ENCODE measurements at places on chromosomes 5 and 9.

GRCh38 chr5:127649018-127649439 is at the start of gene CTXN3:
TSS of gene CTXN3 (plus strand) at chr5:127649082. CDS start at chr5:127657522, 8,440 bp downstream.
- no peak for DNase-seq

DNA sequence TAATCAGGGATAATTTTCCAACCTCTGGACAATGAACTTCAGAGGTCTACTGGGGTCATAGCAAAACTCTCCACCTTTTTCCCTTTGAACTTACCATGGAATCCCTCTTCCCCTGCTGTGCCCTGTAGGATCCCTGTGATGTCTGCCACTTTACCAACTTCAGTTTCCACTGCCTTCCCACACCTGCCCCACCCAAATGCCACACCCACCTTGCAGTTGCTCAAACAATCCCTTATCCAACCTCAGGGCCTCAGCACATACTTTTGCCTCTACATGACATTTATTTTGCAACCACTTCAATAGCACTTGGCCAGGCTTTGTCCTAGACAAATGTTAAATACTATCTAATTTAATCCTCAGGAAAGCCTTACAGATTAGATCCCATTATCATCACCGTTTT is 463.7 kb upstream of the WWC1 start:
- no peak for DNase-seq

GRCh38 chr9:25260046-25260445 is 418.2 kb downstream of the TUSC1 start:
- no peak for DNase-seq

DNA sequence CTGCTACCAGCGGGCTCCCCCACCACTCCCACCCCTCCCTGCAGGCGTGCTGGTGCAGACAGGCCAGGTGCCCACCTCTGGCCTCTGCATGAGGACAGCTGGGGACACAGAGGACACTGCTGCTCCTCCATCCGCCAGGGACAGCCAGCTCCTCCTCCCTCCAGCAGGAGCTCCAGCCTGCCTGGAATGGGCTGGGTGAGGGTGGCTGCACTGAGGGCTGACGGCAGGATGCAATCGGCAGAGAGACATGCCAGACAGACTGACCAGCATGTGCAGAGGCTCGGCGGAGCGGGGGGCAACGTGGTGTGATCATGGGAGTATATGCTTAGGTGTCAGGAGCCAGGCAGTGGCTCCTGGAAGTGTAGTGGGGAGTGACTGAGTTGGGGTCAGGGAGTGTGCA is 68.4 kb downstream of the RASGEF1C start:
- no peak for DNase-seq

DNA sequence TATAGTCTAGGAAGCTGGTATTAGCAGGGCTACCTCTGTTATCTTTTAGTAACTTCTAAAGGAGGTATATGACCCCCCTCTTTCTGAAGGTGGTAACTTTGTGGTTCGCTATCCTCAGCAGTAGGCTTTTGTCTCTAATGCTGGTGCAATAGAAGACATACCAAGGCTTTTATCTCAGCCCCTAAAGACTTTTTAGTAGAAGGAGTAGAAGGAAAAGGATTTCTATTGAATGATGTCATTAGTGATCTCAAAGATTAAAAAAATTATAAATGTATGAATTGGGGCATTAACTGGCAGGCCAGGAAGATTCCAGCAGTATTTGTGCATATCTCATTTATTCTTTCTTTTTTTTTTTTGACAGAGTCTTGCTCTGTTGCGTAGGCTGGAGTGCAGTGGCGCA is 78.2 kb downstream of the RAI14 start:
- no peak for DNase-seq

GRCh38 chr9:114511978-114512874 is 7.0 kb upstream of the WHRN start:
- no peak for DNase-seq

DNA sequence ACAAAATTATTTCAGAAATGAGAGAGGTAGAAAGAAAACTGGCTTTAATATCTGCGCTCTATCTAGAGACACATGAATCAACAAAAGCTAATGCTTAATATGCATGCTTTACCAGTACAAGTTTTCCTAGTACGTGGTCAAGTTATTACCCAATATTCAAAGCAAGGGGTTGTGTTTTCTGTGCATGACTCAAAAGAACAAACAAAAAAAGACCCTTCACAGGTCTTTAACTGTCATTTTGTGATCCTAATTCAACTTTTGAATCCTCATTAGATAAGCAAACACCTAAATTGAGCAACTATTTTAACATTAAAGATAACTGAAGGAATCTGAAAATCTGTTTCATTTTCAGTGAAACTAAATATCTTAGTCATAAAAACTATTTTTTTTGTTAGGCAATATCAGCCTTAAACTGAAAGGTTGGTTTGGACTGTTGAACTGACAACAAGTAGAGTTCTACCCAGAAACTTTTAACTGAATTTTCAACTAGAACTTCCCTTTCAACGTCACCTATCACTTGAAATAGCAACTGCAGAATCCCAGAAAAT is 12.5 kb downstream of the ST8SIA4 start:
- DNase-seq: peak; percentile 15

DNA sequence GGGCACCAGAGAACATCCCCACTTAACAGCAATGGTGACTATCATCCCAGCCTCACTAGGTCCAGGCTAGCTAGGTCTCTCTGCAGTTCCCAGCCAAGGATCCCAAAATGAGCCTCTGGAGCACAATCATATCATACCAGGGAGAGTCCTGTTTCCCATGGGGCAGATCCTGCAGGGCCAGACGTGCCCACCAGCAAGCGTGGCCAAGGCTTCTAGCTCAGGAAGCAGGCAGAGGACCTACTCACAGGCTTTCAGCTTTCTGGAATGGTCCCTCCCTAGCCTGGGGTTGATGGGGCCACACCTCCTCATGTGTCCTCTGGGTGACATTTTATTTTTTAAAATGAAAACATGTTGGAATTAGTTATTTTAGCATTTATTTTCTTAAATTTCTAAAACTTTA is 45.7 kb upstream of the PITX1 start:
- no peak for DNase-seq

- DNase-seq: no peak
Measured at GRCh38 chr9:14135421-14135820, 178.5 kb downstream of the NFIB start.

DNA sequence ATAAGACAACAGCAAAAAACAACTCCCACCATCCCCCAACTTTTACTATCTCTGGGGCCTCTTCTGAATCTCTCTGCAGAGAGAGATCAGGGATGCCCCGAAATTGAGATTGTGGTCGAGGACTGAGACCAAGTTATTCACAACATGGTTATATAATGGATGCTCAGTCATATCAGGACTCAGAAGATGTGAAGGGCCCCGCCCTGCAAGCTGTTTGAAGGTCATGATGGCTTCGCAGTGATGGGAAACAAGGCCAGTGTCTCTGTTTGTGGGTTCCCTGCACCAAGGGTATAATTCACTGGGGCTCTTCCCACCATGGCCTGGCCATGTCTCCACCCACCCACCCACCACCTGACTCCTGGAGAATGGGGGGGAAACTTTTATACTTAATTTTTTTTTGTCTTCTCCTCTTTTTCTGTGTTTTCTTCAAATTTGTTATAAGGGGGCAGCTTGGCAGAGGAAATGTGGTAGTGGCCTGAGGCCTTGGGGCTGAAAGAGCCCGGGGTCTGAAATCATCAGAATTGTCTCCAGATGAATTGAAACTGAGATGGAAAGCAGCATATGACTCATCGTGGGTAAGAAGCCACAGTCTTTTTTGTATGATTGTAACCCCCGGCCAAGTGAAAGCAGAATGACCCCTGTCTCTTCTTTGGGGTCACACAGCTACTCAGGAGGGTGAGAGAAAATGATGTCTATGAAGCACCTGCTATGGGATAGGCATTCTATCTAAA is 15.0 kb upstream of the TEX48 start:
- no peak for DNase-seq

- DNase-seq: peak; percentile 71
Measured at GRCh38 chr5:36457511-36458270, 148.7 kb upstream of the SLC1A3 start.

- DNase-seq: no peak
Measured at GRCh38 chr9:8842402-8843193, 1043.0 kb upstream of the DMAC1 start.

DNA sequence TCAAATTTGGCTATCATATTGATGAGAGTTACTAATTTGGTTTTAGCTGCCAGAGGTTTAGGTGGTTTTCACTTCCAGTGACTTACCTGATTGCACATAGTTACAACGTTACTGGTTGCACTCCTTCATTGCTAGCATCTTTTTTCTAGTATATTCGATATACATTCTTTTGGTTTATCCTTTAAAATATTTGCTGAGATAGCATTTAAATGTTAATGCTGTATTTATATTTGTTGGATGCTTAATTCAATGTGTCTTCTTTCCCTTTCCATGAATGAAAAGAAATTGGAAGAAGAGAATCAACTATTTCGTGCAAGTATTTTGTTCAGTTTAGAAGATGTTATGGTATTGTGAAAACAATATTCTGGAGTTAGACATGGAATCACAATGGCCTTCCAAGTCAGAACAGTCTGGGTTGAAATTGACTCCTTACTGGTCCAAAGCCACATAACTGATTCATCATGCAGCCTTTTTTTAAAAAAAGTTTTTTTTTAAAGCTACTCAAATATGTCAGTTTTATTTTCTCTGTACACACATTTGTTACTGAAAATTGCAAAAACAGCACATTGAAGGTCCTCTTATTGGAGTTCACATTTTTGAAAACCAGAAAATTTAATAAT is 2.2 kb downstream of the SPIN1 start:
- no peak for DNase-seq

DNA sequence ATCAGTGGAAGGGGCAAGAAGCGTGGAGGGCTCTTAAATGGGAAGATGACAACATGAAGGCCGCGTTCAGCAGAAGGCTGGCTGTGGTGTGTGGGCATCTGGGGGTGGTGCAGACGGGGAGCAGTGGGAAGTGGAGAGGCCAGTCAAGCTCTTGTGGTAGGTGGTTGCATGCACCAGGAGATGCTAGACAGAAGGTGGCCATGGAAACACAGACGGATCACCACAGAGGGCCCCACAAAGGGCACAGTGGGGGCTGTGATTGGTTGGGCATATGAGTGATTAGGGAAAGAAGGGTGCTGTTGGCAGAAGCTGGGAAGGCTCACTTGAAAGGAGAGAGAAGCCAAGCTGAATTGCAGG is 14.7 kb downstream of the MTMR12 start:
- DNase-seq: no peak

DNA sequence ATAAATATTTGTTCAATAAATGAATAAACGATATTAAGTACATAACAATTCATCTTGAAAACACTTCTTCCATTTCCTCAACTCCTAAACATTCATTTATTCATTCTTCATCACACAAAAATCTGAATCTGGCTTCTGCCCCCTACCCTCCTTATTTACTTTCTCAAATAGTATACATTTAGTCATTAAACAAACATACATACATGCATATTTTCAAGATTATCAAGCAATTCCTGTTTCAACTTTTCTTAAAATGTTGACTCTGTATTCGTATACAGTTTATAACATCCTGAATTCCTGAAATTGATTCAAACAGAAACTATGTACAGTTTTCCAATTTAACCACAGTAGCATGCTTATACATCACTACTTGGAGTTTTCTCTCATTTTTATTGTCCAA is 129.0 kb downstream of the MUSK start:
- DNase-seq: peak; percentile 87

- no peak for DNase-seq
Measured at GRCh38 chr9:103261951-103262350, 266.8 kb downstream of the CYLC2 start.

DNA sequence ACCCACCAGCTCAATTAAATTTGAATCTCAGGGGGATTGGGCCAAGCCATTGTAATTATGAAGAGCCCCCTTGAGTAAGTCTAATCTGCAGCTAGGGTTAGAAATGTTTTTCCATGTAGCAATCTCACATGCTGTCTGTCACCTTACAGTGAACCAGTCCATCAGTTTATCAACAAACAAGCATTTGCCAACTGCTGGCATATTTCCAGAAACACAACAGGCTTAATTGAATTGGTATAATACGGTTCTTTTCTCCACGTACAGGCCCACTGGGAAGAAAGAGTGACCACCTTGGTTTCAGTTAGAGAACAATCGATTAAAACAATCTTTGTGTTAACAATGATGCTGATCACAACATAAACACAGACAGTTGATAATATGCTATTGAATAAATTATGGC is 67.4 kb downstream of the NSUN2 start:
- no peak for DNase-seq

DNA sequence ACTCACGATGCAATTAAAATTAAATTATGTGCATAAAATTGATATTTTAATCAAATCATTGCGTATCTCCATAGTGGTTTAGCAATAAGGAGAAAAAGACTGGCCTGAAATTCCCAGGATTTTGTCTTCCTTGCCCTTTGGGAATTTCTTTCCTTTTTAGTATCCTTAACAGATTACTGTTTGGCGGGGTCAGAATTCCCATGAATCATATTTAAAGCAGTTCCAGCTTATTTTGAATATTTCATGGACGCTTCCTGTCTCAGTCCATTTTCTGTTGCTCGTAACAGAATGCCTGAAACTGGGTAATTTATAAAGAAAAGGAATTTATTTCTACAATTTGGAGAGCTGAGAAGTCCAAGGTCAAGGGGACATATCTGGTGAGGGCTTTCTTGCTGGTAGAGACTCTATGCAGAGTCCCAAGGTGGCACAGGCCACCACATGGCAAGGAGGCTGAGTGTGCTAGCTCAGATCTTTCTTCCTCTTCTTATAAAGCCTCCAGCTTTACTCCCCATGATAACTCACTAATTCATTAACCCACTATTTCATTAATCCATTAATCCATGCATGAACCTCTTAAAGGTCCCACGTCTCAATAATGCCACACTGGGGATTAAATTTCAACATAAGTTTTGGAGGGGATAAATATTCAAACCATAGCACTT is 37.8 kb downstream of the CDH6 start:
- peak; percentile 33 for DNase-seq

DNA sequence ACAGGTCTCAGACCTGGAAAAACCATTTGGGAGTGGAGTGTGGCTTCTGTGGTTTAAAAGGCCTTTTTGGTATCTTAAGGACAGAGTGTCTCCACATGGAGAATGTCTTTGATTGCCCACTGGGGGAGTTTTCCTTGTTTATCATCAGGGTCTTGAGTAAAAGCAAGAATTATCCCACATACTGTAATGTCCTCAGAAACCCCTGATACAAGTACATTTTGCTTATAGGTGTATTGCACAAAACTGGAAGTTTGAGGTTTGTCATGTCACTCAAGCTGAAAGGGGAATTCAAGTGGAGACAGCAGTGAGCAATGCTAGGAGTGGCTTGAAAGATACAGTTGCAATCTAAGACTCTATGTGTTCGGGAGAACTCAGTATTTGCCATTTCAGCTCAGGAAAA is 62.7 kb upstream of the GRAMD2B start:
- DNase-seq: no peak

GRCh38 chr5:80711938-80712337 is 57.2 kb upstream of the DHFR start:
- no peak for DNase-seq

- DNase-seq: no peak
Measured at GRCh38 chr5:158606233-158606632, 493.5 kb downstream of the EBF1 start.

GRCh38 chr5:80308526-80308925 is 11.3 kb upstream of the SPZ1 start:
- DNase-seq: no peak
